ENCODE measurements at places on chromosomes 5 and 9.

DNA sequence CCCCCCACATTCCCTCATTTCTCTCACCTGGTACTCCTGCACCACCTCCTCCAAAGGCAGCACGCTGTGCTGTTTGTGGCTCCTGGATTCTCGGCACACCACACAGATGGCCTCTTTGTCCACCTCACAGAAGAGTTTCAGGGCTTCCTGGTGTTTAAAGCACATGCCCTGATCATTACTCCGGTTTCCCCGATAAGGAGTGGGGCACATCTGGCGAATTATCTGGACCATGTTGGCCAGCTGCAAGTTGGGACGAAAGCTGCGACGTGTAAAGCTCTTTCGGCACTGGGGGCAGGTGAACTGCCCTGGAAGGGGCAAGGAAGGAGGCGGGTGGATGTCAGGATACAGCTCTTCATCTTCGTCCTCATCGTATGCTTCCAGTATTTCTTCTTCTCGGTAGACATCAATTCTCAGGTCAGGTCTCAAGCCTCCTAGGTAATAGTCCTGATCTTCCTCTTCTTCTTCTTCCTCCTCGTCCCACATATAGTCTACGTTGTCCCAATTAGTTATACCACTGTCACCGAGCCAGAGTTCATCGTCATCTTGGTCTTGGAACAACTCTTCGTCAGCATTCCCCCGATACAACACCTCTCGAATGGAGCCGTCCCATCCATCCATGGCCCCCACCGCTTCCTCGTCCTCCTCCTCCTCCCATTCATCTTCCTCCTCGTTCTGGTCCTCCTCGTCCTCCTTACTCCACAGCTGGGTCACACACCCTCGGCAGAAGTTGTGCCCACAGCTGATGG lies 796 bp downstream of the TRIM52 start:
- peak; percentile 42 for DNase-seq

- peak; percentile 71 for DNase-seq
These were observed 21.9 kb downstream of the GSN start for GRCh38 chr9:121289772-121290370.

DNA sequence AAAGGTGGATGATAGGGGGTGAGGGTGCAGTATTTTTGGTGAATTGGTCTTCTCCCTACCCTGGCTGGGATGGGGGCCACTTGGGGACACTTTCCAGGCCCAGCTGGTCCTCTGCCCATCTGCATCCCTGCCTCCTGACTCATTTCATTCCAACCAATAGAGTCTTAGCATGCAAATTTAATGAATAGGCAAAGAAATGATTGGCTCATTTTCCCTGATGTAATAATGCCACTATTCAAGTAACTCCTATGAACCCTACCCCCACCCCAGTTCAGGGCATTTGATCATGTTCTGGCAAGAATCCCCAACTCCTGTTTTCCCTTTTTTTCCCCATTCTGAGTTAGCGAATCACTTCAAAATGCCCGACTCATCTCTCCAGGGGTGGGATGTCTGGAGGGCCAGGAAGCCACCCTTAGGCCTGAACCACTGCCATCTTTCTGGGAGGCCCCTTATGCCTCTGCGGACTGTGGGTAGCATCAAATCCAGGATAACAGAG lies 56.7 kb downstream of the PCDH1 start:
- DNase-seq: peak; percentile 97

DNA sequence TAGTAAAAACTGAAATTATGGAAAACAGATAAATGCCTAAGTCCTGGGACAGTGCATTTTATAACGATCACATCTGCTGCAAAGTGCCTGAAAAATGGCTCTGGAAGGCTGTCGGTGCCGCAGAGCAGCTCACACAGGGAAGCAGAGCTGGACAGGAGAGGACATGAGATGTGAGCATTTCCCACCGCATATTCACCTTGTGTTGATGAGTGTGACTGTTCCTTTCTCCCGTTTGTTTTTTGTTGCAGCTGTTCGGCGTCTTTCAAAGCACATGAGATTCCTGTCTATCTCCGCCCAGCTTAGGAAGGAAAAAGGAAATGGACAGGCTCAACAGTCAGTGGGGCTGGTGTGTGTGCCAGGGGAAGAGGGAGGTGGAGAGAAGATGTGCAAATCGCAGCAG lies 164.9 kb upstream of the SEMA6A start:
- no peak for DNase-seq

GRCh38 chr5:144385597-144385996 lies 214.9 kb downstream of the KCTD16 start:
- DNase-seq: no peak

GRCh38 chr9:130659699-130660248 lies 4.6 kb upstream of the PRDM12 start:
- peak; percentile 19 for DNase-seq

GRCh38 chr5:82408033-82408432 lies 129.9 kb upstream of the RPS23 start:
- DNase-seq: no peak

- DNase-seq: no peak
These were observed 51.7 kb downstream of the MED27 start for GRCh38 chr9:132027752-132028663.

DNA sequence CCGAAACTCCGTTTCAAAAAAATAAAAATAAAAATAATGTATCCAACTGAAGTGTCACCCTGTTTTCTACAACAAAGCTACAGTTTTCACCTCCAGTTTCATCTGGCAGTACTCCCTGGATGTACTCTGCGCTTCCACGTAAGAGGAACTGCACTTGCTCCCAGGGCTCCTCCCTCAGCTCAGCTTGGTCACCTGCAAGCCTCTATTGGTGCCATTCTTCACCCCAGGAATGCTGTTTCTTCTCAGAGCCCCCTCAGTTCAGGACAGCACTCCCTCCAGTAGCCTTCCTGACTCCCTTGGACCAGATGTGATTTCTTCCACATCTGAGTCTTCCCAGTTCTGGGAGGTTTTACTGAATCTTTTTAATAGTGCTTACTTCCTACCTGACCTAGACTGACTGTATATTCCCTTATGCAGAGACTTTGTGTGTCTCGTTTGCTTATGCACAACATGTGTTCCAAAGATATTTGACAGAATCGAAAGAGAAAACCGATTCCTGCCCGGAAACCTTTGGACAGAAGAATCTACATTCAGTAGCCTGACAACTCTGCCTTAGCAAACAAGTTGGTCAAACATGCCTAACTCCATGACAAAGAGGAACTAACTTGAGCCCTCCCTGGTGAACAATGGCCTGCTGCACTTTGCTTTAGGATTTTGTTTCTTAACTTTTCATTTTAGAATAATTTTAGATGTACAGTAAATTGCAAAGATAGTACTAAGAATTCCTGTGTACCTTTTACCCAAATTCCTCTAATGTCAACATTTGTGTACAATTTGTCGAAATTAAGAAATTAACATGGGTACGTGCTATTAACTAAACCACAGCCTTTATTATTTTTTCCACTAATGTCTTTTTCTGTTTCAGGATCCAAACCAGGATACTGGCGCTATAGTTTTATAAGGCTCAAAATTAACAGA lies 814 bp downstream of the CCDC125 start:
- no peak for DNase-seq

Data from adipocyte (in vitro differentiated cells).